ENCODE measurements at places on chromosomes 1 and 21.

- peak; percentile 35 for DNase-seq
Observed at GRCh38 chr1:161738627-161739287, 10.8 kb upstream of the DUSP12 start.

DNA sequence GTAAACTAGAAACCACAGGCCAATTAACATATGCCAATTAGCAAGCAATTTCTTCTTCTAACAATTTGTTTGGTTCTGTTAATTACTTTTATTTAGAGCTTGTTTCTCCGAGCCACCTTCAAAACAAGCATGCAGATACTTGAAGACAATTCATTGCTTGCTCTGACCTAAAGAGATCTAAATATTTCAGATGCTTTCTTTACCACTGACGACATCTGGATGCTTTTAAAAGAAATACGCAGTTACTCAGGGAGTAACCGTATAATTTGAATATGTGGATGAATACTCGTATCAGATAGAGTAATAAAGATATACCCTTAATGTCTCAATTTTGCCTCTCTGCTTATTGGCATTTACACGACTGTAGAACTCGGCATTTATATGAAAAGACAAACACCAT, 390.0 kb downstream of the DISC1 start:
- no peak for DNase-seq

- DNase-seq, result no peak
Observed at GRCh38 chr1:203858975-203859374, 2.4 kb upstream of the SNRPE start.

DNA sequence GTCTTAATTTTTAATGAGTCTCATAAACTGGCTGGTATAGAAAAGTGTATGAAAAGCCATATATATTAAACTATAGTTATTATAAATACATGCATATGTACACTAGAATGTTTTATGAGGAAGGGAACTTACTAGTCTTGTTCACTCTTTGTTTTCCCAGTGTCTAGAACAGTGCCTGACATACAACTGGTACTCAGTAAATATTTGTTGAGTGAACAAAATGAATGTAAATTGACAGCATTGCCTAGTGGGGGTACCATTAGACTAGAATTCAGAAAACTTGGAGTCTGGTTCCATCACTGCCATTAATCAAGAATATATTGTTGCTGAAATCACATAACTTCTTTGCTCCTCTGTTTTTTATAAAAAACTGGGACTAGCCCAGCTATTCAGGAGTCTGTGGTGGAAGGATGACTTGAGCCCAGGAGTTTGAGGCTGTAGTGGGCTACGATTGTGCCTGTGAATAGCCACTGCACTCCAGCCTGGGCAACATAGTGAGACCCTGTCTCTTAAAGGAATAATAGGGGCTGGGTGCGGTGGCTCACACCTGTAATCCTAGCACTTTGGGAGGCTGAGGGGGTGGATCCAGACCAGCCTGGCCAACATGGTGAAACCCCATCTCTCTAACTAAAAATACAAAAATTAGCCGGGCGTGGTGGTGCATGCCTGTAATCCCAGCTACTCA, 51.1 kb downstream of the NFIA start:
- DNase-seq, result no peak

DNA sequence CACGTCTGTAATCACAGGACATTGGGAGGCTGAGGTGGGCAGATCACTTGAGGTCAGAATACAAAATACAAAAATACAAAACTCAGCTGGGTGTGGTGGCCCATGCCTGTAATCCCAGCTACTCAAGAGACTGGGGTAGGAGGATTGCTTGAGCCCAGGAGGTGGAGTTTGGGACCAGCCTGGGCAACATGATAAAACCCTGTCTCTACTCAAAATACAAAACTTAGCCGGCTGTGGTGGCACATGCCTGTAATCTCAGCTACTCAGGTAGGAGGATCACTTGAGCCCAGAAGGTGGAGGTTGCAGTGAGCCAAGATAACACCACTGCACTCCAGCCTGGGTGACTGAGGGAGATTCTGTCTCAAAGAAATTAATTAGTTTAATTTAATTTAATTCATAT, 6.5 kb upstream of the ITLN1 start:
- DNase-seq, result no peak

DNA sequence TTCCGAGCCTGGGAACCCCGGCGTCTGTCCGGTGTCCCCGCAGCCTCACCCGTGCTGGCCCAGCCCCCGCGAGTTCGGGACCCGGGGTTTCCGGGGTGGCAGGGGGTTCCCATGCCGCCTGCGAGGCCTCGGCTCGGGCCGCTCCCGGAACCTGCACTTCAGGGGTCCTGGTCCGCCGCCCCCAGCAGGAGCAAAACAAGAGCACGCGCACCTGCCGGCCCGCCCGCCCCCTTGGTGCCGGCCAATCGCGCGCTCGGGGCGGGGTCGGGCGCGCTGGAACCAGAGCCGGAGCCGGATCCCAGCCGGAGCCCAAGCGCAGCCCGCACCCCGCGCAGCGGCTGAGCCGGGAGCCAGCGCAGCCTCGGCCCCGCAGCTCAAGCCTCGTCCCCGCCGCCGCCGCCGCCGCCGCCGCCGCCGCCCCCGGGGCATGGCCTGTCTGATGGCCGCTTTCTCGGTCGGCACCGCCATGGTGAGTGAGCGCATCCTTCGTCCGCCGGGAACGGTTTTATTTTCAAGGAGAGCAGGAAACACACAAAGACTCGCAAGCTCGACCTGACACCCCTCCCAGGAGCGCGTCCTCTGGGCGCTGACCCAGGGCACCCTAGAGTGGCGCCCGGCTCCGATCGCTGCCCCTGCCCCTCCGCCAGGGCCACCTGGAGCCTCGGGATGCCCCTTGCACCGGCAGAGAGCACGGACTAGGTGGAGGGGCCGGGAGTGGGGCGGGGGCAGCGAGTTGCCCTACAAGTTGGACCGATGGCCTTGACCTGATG, at the start of gene ABCG1:
ABCG1 (plus strand) TSS at position 305 of the 770 bp plus-strand sequence; CDS start at position 428, 123 bp downstream.
- DNase-seq, result no peak

DNA sequence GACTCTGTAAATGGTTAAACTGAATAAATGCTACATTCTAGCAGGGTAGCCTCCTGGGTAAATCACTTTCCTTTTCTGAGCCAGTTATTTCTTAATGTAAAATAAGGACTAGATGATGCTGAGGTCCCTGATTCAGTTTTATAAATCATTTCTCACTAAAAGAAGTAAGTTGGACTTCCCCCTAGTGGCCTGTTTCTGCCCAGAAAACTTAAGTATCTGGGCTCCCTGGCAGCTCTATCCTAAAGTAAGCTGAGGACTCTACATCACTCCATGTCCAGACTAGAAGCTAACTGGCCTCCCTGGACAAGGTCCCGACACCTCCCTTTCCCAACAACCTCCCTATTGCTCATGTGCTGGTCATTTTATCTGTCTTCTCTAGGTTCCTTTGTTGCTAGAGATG, 3.0 kb downstream of the GPN2 start:
- DNase-seq, result no peak

DNA sequence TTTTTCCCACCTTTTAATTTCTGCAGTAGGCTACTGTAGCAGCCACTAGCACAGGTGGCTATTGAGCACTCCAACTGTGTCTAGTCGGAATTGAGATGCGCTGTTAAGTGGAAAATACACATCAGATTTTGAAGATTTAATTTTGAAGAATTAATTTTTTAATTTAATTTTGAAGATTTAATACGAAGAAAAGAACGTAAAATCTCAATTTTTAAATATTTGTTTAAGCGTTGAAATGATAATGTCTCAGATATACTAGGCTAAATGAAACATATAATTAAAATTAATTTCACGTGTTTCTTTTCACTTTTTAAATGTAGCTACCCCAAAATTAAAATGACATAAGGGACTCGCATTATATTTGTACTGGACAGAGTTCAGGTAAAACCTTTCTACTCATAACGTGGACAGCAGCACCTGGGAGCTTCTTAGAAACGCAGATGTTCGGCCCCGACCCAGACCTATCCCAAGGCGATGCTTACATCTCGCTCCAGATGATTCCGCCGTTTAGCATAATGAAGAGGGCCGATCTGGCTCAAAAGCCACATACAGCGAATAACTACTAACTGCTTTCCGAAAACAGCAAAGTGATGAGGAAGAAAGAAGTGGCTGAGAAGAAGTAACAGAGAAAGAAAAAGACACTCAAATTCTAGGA, 717 bp downstream of the CRYZL1 start:
- no peak for DNase-seq

- peak; percentile 54 for DNase-seq
Observed at GRCh38 chr1:6490181-6491080, 1.0 kb downstream of the PLEKHG5 start.

DNA sequence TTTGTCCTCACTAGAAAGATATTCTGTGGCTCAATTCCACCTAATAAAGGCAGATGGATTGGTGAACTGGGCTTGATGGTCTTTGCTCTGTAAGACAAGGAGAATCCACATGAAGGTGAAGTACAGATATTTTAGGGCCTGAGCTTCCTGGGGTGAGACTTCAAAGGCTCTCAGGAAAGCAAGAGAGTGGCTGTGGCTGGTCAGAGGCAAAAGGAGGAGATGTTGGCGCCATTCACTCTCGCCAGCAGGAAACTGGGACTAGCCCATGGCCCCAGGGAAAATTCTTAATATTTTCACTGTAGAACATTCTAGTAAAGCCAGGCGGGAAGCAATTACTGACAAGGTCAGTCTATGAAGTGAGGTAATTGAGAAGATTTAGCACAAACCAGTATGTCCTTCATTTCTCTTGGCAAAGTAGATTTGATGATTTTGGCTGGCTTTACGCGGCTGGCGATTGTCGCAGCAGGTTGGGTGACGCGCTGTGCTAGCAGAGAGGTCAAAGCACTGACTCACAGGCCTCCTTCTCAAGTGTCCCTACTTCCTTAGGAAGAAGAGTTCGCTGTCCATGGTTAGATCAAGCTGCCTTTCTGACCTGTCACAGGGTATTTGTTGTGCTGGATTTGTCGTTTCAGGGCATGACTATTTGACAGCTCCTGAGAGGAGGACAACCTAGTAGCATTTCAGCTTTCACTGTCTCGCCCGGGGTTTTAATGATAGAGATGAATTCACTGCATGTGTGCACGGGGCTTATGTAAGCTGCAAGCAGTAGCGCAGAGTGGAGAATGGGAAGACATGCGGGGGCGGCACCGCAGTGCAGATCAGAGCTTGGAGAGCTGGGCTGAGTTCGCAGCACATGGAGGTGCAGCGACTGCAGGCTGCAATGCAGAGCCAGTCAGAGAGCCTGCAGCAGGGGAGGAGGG, 32.7 kb downstream of the XCL1 start:
- DNase-seq, result no peak

- peak; percentile 19 for DNase-seq
Observed at GRCh38 chr1:56921479-56921878, 44.3 kb downstream of the C8B start.

GRCh38 chr1:203796236-203796605, 798 bp downstream of the ZBED6 start:
- peak; percentile 20 for DNase-seq

DNA sequence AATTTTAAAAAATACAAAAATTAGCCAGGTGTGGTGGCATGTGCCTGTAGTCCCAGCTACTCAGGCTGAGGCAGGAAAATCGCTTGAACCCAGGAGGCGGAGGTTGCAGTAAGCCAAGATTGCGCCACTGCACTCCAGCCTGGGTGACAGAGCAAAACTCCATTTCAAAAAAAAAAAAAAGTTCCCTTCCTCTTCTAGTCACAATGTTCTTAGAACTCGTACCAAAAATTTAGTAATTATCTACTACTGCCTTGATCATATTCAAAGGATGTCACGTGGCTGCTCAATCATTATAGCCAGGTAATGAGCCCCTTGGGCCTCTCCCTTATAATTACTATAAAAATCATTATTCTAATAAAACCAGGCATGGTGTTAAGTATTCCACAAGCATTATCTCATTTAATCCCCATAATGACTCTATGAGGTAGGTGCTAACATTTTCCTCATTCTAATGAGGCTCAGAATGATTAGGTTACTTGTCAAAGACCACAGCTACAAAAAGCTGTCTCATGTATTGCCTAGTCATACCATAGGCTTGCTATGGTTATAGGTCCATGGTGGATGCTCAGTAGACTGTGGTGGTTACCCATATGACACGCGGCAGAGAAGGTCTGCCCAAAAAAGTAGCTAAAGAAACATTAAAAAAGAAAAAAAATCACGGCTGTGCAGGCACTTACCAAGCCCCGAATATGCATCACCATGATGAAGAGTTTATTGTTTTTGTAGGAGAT, 15.5 kb upstream of the PPP1R15B start:
- DNase-seq, result no peak

- peak; percentile 49 for DNase-seq
Observed at GRCh38 chr1:210328746-210329503, at the start of gene HHAT. TSS of gene HHAT (plus strand) at chr1:210328902. CDS start at chr1:210348976, 20,074 bp downstream.

- no peak for DNase-seq
Observed at GRCh38 chr1:1442069-1442770, 6.7 kb downstream of the VWA1 start.

GRCh38 chr1:159977364-159978106, 23.5 kb upstream of the SLAMF9 start:
- no peak for DNase-seq

DNA sequence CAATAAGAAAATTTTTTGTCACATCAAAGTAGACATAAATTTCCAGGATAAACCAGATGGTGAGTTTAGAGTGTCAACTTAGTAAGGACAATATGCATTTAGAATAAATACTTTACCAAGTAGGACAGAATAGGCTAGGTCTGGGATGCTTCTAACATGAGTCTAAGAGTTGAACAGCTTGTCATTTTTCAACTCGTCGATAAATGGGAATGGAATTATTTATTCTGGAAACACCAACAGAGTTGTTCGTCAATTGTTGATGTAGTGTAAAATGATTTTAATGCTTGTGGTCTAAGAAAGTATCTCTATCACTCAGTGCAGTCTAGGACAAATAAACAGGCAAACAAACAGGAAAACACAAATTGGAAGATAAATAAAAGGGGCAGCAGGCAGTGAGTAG, 358.4 kb upstream of the ST6GALNAC5 start:
- no peak for DNase-seq

DNA sequence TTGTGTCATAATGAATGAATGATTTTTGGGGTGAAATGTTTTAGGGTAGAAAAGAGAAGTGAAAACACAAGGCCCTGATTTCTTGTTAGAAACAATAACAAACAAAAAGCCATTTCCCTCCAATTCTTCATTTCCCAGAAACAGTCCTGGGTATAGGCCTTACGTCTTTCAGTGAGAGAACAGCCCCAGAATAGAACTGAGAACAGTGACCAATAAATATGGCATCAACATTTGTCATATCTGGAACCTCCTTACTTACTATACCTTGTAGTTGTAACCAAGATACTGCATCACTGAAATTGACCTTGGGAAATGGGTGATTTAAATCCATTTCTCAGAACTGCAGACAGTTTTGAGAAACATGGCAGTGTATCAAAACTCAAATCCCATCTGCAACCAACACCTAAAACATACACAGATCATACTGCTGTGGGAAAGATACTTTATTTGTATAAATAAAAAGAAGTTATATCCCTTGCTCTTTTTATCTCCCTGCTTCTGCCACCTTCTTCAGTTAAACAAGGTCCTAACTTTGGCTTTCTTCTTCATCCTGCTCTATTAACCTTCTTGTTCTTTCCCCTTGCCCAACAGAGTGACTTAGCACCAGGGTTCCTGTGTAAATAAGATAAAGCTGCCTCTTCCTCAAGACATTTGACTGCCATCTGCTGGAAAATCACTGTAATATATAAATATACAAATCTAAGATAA, 19.5 kb downstream of the XKR8 start:
- DNase-seq, result no peak

DNA sequence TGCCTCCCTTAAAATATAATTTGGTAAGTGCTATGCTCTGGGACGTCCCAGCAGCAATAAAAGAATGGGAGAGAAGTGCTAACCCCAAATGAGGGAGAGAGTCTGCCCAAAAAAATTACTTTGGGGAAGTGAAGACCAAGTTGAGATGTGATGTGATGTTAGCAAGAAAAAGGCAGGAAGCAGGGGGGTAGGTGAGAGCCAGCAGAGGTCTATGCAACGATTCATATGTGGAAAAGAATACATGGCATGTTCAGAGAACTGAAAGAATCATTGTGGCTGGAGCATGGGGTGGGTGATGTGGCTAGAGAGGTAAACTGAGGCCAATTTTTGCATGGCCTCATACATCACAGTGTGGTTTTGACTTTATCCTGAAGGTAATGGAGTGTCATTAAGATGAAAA, 5.6 kb upstream of the CTPS1 start:
- no peak for DNase-seq

All from HepG2 (cell line).